ENCODE measurements at places on chromosomes 3 and 15. TPM values are rescaled to one million over a fixed set of nuclear protein-coding genes. Genes with fewer than 3 reads are reported as not detected.

Gene GOLGA6L7
- not detected for total RNA-seq

Gene CHRM5
- not detected for total RNA-seq

Gene KBTBD13
- not detected for total RNA-seq

Gene MAPKBP1
- total RNA-seq = 6.6 TPM

Gene PTPRG
- 15.6 TPM for total RNA-seq

Gene CCDC33
- not detected for total RNA-seq

Gene GXYLT2
- total RNA-seq = 0.20 TPM

Gene ADAMTSL3
- total RNA-seq = 17.8 TPM

Gene ANP32A
- 41.5 TPM for total RNA-seq

Gene CRTAP
- total RNA-seq = 42.0 TPM

Gene ITIH1
- 1,331 TPM for total RNA-seq

Gene SERPINI2
- total RNA-seq = 0.15 TPM

Gene CIAO2A
- 70.2 TPM for total RNA-seq

Gene SPATA12
- not detected for total RNA-seq

Gene ABHD17C
- total RNA-seq = 3.7 TPM

Gene PTH1R
- total RNA-seq = 24.6 TPM

Gene RAP2B
- total RNA-seq = 3.1 TPM

Gene TTLL13
- 0.15 TPM for total RNA-seq

Gene CAND2
- 7.2 TPM for total RNA-seq

All from left lobe of liver (tissue), 2 donors.